Mucosa of descending colon (tissue), 3 donors: ENCODE measurements at places on chromosomes 16 and 17. TPM values are rescaled to one million over a fixed set of nuclear protein-coding genes. Genes with fewer than 3 reads are reported as not detected.

The PDE6G gene
- 0.39 TPM for total RNA-seq

The MXRA7 gene
- 214 TPM for total RNA-seq

The DECR2 gene
- 39.5 TPM for total RNA-seq

The KRT14 gene
- total RNA-seq: not detected

The CIITA gene
- 5.8 TPM for total RNA-seq

The CLDN6 gene
- total RNA-seq: not detected

The C17orf50 gene
- total RNA-seq: not detected

The CLEC19A gene
- total RNA-seq: not detected

The SLC5A10 gene
- not detected for total RNA-seq

The CDH8 gene
- not detected for total RNA-seq

The GNAO1 gene
- 113 TPM for total RNA-seq

The RCVRN gene
- 0.27 TPM for total RNA-seq

The CDK3 gene
- 12.5 TPM for total RNA-seq

The TBC1D26 gene
- total RNA-seq: not detected

The HOXB2 gene
- 3.3 TPM for total RNA-seq
